ENCODE measurements at places on chromosomes 11 and 22.

DNA sequence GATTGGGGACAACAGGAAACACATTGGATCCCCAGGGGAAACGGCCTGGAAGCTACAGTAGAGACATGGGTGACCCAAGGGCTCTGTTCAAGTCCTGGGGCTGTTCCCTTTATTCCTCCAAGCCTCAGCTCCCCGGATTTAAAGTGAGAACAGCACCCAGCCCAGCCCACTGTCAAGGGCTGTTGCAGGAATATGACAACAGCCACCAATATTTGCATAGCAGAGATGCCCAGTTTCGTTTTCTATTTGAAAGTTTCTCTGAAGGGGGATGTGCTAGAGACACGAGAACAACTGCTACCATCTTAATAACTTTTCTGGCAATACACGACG is 81.1 kb upstream of the WNT7B start:
- peak; percentile 26 for DNase-seq

DNA sequence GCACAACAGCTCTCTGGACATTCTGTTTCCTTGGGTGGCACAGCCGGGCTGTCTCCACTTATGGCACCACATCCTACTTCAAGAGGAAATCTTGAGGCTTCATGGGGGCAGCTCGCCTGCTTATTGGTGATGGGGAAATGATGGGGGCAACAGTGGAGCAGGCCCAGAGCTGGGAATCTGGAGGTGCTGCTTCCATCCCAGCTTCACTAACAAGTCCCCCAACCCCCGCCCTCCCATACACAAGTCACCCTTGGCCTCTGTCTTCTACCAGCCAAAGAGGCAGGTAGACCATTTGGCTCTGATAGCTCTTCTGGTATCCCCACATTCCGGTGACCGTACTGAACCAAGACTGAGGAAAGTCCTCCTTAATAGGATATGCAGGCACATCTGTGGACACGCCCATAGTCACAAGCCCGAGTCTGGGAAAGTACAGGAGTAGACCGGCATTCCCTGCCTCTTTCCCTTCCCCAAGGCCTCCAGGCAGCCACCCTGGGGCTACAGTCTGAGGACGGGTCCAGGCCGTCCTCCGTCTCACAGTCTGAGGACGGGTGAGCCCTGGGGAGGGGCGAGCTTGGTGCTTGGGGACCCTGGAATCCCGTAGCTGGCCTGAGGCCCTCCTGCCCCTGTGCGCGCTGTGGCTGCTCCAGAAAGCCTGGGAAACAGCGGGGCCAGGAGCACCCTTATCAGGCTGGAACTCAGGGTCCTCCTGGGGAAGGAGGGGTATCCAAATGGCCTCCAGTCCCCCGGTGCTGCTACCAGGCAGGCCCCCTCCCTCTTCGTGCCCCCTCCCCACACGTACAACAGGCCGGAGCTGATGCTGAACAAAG is 145.6 kb downstream of the FEZ1 start:
- no peak for DNase-seq

DNA sequence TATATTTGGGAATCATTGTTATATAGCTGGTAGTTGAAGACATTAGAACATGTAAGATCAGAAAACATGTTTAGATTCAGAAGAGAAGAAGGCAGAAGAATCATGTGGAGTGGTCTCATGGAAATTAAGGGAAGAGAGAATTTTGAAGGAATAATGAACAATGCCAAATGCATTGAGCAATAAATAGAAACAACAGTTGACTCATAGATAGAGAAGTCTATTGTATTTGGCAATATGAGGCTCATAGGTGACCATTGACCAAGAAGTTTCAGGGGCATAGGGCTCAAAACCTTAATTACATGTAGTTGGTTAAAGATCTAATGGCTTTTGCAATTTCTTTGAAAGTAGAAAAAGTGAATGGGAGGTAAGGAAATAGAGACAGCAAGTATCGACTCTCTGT is 123.9 kb downstream of the PAX6 start:
- no peak for DNase-seq

- DNase-seq, result no peak
These were observed 66.7 kb upstream of the LINC01488 start for GRCh38 chr11:69414773-69415187.

- DNase-seq, result no peak
These were observed 1173.2 kb downstream of the BRD1 start for GRCh38 chr22:48654492-48654891.

GRCh38 chr11:119861160-119861559 is 132.2 kb upstream of the NECTIN1 start:
- no peak for DNase-seq

DNA sequence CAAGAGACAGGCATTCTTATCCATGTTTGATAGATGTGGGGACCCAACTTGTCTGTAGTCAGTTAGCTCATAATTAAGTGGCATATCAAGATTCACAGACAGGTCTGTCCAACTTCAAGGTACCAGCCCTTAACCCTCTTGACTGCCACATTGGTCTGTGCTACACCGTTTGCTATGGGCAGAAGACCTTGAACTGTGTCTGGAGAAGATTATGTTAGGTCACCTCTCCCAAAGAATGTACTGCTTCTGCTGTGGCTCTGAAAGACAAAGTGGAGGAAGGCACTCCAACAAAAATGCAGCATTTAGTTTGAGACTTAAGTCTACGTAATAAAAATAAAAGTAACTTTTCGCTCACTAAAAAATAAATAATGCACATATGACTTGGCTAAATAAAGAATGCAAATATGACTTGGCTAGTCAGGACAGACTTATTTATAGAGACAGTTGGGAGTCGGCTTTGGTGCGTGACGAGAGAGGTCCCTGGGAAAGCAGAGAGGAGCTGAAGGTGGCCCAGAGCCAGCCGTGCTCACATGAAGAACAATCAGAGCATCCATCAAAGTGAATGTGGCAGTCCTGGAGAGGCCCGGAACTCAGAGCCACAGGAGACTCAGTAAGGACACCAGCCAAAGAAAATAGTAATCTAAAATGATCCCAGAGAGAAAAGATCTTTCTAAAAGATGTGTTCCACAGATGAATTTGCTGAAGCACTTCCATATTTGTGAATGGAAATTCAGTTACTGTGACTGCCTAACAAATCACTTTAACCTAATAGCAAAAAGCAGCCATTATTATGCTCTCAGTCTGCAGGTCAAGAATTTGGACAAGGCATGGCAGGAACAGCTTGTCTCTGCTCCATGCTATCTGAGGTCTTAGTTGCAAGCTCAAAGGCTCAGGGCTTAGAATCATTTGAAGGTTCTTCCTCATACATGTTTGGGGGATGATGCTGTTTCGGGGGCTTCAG is 35.0 kb downstream of the CWC15 start:
- DNase-seq, result no peak

- DNase-seq, result no peak
These were observed 497.1 kb downstream of the BRD1 start for GRCh38 chr22:49330421-49331222.

DNA sequence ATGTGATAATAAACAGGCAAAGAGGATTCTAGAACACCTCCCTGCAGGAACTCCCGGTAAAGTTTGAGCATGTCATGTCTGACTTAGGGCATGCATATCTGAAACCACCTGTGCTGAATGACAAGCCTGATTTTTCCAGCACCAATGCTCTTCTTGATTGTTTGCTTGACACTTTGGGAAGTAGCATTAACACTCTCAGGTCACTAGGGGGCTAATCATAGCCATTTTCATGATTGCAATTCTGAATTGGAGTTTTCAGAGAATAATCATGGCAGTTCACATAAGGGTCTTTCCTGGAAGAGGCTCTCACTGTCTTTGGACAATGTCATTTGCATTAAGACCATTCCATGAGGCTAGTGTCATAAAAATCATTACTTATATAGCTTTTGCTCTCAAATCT is 234.4 kb upstream of the MTNR1B start:
- no peak for DNase-seq

DNA sequence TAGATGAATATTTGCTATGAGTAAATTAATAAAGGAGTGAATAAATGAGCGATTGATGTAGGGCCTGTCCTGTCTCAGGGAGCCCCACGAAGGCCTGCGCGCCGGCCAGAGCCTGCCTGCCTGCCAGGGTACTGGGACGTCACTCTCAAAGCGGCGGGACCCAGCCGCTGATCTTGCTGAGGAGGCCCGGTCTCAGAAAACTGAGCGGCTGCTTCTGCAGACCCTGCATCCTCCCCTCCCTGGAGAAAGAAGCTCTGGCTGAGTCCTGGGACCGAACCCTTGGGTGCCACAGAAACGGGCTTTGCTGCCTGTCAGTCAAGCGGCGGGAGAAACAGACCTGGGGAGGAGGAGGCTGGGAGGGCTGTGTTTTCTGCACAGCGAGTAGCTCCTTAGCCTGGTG is 91.6 kb upstream of the B3GAT1 start:
- DNase-seq, result no peak

GRCh38 chr22:49212466-49212865 is 615.2 kb downstream of the BRD1 start:
- no peak for DNase-seq

DNA sequence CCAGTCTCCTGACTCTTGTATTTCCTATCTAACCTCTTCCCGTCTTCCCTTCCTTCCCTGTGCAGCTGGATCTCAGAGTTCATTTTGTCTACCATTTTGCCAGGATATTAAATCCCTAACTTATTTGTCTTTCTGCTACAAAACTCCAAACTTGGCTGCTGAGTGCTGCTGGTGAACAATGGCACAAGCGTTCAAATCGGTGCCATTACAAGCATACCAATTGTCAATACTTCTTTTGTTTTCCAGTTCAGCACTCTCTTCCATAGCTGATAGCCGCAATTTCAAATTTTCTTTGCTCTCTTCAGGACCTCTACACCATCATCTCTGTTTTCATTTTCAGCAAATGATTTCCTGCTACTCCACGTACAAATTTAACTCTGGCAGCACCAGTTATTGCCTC is 13.4 kb downstream of the IL18 start:
- DNase-seq, result no peak

GRCh38 chr11:126477535-126478305 is 122.2 kb downstream of the ST3GAL4 start:
- peak; percentile 14 for DNase-seq

- no peak for DNase-seq
These were observed 52.4 kb downstream of the OTOG start for GRCh38 chr11:17599460-17599925.

DNA sequence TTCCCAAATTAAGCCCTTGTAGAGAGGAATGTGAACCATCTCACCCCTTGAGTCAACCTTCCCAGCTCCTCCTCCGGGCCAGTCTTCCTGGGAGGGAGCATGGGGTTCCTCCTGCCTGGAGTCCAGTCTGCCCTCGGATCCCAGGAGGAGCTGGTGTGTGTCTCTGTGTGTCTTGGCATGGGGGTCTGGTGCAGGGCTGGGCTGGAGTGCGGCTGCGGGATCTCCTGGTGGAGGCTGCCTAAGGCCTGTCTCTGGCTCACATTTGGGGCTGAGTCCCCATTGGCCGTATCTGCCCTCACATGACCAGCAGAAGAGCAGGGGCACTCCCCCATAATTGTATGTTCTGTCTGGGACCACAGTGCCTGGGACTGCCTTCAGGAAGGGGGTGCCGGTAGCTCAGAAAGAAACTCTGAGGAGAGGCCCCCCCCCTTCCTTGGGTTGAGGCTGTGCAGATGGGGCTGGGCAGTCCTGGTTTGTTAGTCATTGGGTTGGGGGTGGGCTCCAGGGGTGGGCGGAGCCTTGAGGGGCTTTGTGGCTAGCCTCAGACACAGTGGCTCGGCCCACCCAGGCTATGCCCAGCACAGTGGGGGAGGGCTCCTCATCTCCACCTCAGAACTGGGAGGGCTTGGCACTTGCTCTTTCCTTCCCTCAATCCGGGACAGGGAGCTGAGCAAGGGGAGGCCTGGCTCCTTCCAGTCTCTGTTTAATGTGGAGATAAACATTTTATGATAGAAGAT is 2.9 kb downstream of the C1QTNF5 start:
- no peak for DNase-seq

DNA sequence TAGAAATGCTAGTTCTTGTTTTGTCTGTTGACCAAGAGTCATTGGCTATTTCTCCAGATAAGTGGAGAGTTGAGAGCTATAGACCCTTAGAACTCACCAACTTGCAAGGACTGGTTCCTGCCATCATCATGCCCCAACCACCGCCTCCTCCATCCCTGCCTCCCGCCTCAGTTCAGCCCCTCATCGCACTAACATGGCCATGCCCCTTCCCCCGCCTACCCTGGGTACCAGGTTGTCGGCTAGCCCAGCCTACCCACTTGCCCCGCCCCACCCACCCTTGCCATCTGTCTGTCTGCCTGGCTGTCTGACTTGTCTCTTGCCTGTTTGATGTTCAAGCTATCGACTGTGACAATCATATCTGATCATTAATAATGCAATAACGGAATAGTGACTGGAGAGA is 154.1 kb downstream of the TRIM29 start:
- DNase-seq, result no peak

DNA sequence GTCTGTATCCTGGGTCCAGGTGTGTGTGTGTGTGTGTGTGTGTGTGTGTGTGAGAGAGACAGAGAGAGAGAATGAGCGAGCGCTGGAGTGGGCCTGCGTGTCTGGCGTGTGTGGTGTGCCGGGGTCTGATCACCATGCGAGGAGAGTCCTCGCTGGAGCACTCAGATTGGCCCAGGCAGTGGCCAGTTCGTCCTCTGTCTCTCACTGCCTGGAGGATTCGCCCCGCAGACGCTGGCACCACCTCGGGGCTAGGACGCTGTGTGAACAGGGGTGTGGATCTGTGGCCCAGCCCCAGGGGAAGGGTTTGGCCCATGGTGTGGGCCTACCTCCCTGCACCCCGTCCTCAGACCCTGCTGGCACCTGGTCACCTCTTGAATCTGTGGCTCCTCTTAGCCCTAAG is 11.6 kb upstream of the CACNA1I start:
- DNase-seq, result no peak

DNA sequence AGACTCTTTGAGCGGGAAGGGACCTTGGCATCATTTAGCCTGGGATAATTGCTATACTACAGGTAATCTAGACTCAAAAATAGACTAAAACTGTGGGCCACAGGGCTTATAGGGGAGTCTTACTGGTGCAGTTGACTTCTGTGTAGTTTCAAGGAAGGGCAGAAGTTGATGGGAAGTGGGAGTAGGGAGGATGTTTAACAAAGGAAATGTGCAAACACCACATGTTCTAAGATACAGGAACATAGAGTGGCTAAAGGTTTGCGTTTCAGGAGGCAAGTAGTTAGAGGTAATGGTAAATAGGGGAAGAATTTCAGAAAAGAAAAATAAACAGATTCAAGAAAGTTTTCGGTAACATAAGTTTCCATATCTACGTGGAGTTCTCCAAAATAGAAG is 14.4 kb upstream of the SORL1 start:
- no peak for DNase-seq

GRCh38 chr22:49052560-49052959 is 775.1 kb downstream of the BRD1 start:
- DNase-seq, result no peak

DNA sequence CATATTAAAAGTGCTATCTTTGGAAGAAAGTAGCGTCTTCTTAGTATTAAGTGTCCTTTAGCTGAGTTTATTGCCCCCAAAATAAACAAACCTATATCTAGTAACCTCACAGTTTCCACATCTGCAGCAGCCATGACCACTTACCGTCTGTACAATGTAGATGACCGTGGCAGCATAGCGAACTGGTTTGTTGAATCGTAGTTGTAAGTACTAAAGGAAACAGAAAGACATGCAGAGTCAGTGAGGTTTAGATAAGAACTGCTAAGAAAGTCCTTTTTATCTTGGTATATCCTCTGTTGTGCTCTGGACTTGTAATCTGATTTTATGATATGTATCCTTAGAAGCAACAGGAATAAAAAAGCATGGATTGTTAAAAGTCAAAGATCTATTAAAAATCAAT is 9.4 kb downstream of the SLC5A12 start:
- DNase-seq, result no peak

- no peak for DNase-seq
These were observed 28.2 kb downstream of the FZD4 start for GRCh38 chr11:86926975-86927374.

- DNase-seq, result no peak
These were observed 46.0 kb upstream of the PPARA start for GRCh38 chr22:46104170-46104880.

Measured in stimulated activated CD4-positive, alpha-beta T cell treated with anti-CD3 and anti-CD28 coated beads, Interleukin-1b, Interleukin-23, amount 100 ng/mL, for 48 hours (primary cell).